ENCODE measurements at places on chromosomes 7 and 10. TPM values are rescaled to one million over a fixed set of nuclear protein-coding genes. Genes with fewer than 3 reads are reported as not detected.
A peak's percentile ranks its signal among the peaks of the same experiment; 100 is the strongest.

DNA sequence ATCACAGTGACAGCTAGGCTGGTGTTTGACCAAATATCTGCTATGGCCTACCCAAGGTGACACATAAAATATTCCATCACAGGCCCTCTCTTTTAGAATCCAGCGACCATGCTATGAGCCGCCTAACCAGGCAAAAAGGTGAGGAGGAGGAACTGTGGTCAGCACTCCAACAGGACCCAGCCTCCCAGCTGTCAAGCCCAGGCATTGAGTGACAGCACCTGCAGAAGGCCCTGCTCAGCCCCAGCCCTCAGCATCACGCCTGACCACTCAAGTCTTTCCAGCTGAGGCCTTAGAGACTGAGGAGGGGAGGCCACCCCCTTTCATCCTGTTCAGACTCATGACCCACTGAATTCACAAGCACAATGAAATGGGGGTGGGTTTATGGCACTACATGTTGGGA is 43.0 kb downstream of the CXCL12 start:
- peak; percentile 43 for DNase-seq

DNA sequence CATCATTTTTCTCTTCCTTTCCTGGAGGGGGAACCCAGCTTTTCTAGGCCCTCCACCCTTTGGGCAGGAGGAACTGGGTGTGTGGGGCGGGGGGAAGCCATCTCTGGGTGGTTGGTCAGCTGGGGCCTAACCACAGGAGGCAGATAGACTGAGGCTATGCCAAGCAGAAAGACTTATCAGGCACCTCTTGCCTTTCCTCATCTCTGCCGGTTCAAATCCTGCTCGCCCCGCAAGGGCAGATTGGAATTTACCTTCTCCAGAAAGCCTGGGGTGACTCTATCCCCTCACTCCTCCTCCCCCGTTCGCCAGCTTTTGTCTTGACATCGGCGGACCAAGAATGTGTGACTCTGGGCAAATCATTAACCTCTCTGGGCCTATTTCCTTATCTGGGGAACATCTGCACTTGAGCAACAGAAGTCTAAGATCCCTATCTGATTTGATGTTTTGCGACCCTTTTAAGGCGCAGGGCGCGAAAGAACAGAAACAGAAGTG is 584 bp upstream of the GARS1 start:
- DNase-seq, result peak; percentile 71

GRCh38 chr7:16171928-16172327 is 249.4 kb downstream of the CRPPA start:
- DNase-seq, result no peak

DNA sequence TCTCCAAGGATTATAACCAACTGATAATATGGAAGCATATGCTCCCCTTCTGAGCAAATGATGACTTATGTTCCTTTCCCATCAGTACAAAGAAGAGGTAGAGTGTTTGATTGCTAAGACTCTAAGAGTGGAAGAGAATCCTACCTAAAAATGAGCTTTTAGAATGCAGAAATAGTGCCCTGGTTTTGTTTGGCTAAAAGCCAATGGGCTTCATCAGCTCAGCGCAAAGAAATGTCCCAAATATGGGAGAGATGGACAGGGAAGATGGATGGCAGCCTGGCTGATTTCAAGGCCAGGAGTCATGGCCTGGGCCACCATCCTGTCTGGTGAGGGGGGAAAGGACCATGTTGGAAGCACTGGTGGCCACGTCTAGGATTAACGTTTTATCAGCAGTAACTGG is 60.2 kb downstream of the GPR26 start:
- no peak for DNase-seq

- no peak for DNase-seq
These were observed 13.8 kb downstream of the MRPL32 start for GRCh38 chr7:42945821-42946626.

- DNase-seq, result no peak
These were observed 418.5 kb upstream of the SEMA3A start for GRCh38 chr7:84612981-84613681.

DNA sequence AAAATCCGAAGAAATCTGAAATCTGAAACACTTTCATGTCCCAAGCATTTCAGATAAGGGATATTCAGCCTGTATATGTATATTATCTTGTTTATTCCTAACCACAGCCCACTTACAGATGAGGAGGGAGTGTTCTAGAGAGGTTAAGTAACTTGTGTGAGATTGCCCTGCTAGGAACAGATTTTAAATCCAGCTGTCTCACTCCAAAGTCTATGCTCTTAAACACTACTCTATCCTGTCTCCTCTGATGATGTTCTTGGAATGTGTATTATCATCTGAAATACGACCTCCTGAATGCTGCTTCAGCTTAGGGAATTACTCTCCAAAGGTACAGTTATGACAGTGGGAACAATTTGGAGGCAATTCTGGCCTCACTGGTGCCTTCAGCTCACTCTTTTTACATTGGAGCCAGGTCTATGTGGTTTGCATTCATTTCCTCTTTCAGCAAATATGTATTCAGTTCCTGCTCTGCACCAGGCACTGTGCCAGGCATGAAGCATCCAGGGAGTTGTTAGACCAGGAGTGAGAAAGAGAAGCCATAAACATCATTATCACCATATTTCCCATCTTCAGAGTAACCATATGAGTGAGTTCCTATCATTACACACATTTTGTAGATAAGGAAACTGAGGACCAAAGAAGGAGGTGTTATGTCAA is 70.2 kb downstream of the NOC3L start:
- DNase-seq, result peak; percentile 76

- DNase-seq, result no peak
These were observed 690.5 kb downstream of the PARD3 start for GRCh38 chr10:34124522-34125035.

- DNase-seq, result peak; percentile 63
These were observed 6.3 kb upstream of the IL2RA start for GRCh38 chr10:6068422-6068821.

DNA sequence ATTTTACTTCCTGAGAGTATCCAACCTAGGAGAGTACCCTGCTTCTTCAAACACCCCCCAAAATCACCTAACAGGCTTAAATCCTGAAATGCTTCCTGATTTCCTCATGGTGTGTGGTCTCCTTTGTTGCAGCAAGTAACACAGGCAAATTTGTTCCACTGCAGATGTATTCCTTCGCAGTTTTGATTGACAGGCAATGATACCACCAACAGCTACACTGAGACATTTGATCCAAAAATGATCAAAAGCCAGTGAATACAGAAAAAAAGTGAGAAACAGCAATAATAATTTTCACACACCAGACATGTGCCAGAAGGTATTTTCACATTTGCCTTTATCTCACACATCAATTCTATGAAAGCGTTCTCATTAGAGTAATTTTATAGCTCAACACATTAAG is 95.9 kb downstream of the HERPUD2 start:
- DNase-seq, result no peak

DNA sequence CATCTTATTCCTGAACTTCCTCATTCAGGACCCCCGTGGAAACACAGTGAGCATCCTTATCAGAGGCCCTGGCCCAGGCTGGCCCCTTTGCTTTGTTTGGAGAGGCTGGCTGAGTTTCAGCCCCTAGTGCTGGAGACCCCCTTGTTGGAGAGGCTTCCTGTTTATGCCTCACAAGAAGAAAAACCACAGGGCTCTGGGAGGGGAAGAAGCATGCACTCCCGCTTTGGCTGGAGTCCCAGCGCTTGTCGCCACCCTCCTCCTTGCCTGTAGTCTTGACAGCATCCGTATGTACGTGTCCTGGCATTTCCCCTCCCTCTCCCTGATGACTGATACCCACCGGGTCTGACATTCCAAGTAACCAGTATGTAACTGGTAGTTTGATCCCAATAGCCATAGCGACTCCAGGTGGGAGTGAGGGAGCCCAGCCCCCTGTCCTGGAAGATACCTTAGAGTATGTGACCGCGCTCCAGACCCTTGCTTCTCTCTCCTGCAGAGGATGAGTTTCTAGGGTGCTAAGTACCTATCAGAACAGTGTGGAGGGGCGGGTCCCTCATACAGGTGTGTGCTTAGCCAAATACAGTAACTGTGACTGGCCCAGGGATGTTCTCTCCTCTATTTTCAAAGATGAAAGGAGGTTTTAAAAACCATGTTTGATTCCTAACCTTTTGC is 6.9 kb upstream of the ATP6V0E2 start:
- no peak for DNase-seq

DNA sequence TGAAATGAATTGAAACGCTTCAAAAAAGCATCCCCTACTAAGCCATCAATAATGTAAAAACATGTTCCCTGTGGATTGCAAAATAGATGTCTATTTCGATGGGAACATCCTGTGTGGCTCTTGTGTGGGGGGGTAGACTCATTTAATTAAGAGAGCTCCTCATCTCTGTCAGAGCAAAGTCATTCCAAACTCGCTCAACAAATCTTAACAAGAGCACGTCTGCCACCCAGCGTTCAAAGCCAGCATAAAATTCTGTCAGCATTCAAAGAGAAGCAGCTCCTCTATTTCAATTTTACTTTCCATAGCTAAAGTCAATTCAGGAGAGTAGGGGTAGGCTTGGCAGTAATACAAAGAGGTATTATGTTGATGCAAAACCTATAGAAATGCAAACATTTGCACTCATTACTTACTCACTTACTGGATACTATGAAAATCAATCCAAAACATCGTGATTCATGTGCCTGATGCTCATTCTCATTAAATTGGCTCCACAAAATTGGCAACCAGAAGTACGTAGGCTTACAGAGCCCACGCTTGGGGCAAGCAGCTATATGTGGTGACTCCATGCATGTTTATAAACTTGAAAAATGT is 114.9 kb downstream of the IPMK start:
- DNase-seq, result no peak

GRCh38 chr10:58967551-58968388 is 208.7 kb upstream of the PHYHIPL start:
- DNase-seq, result no peak

GRCh38 chr7:46220066-46220630 is 299.1 kb upstream of the IGFBP3 start:
- no peak for DNase-seq

GRCh38 chr10:5692461-5693358 is 8.1 kb downstream of the TASOR2 start:
- peak; percentile 66 for DNase-seq

DNA sequence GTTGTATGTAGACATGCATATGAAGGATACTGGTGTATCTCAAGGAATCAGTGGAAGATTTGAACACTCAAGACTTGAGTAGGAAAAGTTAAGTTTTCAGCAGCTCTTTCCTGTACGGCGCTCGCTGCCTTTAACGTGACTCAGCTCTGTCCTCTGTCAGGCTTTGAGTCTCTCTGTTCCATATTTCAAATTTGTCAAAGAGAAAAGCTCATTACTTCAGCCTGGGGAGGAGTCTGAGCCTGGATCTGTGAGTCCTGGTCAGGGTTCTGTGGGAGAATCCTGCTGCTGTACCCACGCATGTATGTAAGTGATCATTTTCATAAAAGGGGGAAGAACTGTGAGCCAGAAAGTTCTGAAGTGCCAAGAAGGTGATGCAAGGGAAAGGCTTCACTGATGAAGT is 13.8 kb upstream of the MPP7 start:
- no peak for DNase-seq

- DNase-seq, result no peak
These were observed 34.8 kb upstream of the CARD11 start for GRCh38 chr7:3078514-3078913.

DNA sequence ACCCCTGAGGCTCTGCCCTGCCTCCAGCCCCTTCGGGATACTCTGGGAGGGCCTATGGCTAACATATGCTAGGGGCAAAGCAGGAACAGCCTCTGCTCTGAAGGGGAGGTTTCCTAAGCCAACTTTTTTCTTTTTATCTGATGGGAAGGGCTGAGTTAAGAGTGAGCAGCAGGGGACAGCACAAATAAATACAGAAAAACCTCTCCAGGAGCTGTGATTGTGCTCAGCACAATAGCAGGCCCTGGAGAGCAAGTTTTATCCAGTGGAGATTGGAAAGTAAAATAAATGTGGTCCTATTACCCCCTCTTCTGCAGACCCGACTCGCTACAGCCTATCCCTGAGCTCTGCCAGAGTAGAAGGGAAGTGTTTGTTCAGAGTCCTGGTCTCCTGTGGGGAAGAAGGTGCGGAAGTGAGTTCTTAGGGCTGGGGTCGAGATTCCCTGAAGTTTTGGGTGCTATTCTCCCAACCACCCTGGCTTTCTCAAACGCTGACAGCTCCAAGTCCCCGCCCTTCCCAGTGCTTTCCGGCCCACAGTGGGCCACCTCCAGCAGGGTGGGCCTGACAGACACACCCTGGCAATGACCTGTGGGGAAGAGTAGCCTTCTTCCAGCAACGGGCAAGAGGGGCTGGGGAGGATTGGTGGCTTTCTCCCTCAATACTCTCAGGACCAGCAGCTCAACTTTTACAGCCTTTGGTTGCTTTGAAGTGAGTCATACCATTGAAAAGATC is 23.0 kb upstream of the AFAP1L2 start:
- no peak for DNase-seq

- no peak for DNase-seq
These were observed 125.4 kb upstream of the TARP start for GRCh38 chr7:38398725-38399321.

GRCh38 chr7:158569858-158570323 is 17.7 kb downstream of the PTPRN2 start:
- no peak for DNase-seq

- no peak for DNase-seq
These were observed 428.4 kb downstream of the GFRA1 start for GRCh38 chr10:115844591-115844990.

GRCh38 chr7:155701972-155702544 is 57.6 kb downstream of the RBM33 start:
- no peak for DNase-seq

DNA sequence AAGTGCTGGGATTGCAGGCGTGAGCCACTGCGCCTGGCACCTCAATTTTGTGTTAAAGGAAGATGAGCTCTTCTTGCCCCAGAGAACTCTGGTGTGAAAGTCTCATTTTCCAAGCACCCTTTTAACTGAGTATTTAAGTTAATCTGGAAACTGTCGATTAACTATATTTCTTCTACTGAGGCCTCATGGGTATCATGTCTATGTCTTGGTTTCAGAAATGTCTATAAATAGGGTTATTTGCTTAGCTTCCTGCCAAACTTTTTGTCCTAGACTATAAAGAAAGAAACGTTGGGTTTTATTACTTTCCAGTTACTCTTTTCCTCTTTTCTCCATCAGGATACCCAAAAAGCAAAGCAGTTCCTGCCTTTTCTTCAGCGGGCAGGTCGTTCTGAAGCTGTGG is 102.4 kb downstream of the LRRC4 start:
- DNase-seq, result no peak

DNA sequence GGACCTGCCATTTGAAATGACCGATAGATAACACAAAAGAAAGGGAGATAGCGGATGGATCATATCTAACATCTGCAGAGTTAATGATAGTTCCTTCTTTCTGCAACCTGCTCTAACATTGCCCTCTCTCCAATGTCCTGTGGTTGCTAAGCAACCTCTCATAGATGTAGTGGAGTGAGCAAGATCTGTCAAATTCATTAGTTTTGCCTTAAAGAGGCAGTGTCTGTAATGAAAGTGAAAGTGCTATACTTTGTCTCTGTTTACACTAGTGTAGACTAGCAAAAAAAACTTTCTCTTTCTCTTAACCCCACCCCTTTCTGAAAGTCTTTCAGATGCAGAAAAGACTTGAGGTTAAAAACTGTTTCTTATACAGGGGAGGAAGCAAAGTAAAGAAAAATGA is 1196.9 kb downstream of the SORCS3 start:
- DNase-seq, result no peak

- no peak for DNase-seq
These were observed 4.4 kb downstream of the OPN4 start for GRCh38 chr10:86658751-86659150.

Gene LIPM
- not detected for total RNA-seq

Gene HOXA10
- total RNA-seq, result 55.1 TPM

Gene TMEM236
- 1.8 TPM for total RNA-seq

Gene CHST3
- total RNA-seq, result 25.5 TPM

Gene TACR2
- total RNA-seq, result 177 TPM

Gene ARHGEF5
- total RNA-seq, result 10.9 TPM

Gene SLC26A5
- total RNA-seq, result 0.36 TPM

Data from sigmoid colon (tissue), 7 donors.